ENCODE measurements at places on chromosomes 12 and 14.
A peak's percentile ranks its signal among the peaks of the same experiment; 100 is the strongest.

- no peak for DNase-seq
These were observed 50.9 kb upstream of the CCT2 start for GRCh38 chr12:69534389-69534822.

GRCh38 chr14:92004062-92004461, 35.8 kb downstream of the TRIP11 start:
- no peak for DNase-seq

- DNase-seq: no peak
These were observed 19.1 kb upstream of the DNAH10 start for GRCh38 chr12:123743002-123743401.

- no peak for DNase-seq
These were observed 15.5 kb downstream of the SLC25A29 start for GRCh38 chr14:100290607-100291304.

- peak; percentile 58 for DNase-seq
These were observed 45.0 kb upstream of the OR6J1 start for GRCh38 chr14:22689199-22689598.

GRCh38 chr12:48765753-48766162, 23.1 kb downstream of the ADCY6 start:
- peak; percentile 39 for DNase-seq

DNA sequence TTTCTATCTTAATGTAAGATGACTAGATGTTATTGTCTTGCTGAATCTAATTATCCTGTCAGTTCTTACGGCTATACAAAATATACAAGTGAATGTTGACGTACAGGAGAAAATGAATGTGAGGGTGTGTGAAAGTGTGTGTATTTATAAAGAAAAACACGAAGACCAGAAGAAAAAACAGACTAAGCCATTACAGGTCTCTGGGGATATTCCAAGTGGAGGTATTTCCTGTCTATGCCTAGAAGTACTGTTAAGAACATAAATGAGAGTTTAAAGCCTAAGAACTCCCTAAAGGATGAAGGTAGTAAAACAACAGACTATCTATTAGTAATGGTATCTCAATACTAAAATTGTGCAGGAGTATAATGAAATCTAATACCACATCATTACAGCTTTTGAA, 7.6 kb downstream of the MDM1 start:
- DNase-seq: no peak

- no peak for DNase-seq
These were observed 908.6 kb upstream of the MDGA2 start for GRCh38 chr14:48584031-48584430.

GRCh38 chr12:105355752-105356151, 25.3 kb downstream of the C12orf75 start:
- DNase-seq: no peak

DNA sequence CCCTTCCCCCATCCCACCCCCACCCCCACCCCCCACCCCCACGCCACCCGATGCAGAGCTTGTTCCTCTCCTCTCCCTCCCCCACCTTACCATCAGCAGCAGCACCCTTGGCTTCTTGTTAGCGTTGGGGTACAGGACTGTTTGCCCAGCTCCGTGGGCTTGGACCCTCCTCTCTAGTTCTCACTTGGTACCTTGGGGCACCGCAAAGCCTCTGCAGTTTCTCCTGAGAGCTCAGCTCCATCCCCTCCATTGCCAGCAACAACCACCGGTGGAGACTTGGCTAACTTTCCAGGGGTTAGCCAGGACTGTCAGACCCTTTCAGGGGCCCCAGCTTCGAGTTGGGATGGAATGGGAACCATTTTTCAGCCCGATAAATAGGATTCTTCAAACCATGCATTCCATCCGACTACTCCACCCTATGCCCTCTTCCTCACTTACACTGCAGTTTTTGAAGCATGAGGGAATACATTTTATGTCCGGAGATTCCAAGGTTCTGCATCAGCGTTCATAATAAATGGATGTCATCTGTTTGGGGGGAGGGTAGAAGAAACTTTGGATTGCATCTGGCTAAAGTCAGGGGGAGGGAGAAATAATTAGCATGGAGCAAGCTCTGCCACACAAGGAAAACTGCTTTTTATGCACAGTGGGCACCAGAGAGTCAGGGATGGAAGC, 1.1 kb downstream of the SCN8A start:
- no peak for DNase-seq

DNA sequence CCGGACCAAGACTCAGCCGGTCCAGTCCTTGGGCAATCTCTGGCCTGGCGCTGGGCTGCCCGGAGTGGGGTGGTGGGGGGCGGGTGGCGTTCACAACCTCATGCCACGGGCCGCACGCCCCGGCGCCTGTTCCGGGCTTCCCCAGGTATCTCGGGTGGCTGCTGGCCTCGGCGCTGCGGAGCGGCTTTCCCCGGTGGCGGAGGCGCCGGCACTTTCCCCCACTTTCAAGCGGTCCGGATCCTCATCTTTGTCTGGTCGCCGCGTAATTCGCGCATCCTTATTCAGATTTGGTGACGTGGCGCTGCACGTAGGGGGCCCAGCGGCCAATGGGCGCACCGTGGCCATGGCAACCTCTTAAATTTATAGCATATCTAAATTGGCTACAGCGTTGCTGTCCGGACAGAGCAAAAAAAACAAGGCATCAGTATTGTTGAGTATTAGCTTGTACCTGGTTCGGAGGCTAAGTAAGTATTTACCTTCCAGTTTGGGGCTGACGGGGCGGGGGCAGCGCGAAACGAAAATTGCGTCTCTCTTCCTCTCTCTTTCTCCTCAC, at the start of gene LHX5:
TSS of gene LHX5 (minus strand) at position 253 of the 553 bp plus-strand sequence. CDS start 373 bp downstream, outside the sequence.
- no peak for DNase-seq

- DNase-seq: no peak
These were observed 48.2 kb upstream of the FRMD6 start for GRCh38 chr14:51603495-51603894.

DNA sequence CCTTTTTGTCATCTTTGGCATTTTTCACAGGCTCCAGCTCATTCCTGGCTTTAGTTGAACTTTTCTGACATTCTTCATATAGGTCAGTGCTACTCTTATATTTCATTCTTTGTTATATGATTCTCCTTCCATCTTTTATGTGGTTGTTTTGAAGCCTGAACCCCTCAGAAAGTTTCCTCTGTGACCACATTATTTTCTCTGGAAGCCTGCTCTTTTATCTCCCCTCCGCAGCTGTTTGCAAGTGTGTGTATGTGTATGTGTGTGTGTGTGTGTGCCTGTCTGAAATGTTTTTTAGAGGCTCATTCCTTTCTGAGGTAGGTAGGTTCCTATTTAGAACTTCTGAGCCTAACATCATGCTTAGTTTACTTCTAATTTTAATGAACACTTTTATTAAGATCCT, 47.6 kb downstream of the ANO4 start:
- no peak for DNase-seq

GRCh38 chr12:101859664-101860607, 17.4 kb upstream of the DRAM1 start:
- no peak for DNase-seq

DNA sequence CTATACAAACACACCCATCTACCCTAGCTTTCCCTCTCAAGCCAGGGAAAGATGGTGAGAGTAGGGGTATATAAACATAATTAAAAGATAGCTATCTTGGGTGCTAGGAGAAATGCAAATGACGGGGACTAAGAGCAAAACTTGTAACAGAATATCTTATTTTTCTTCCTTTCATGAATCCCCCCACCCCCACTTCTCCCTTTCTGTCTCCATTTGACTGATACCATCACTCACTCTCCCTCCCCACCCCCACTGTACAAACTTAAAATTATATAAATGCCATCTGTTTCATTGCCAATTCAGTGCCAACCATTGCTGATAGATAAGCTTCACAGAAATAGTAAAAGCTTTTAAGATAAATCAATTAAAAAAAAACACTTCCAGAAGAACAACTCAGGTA, 268.6 kb downstream of the SLC6A15 start:
- DNase-seq: no peak

DNA sequence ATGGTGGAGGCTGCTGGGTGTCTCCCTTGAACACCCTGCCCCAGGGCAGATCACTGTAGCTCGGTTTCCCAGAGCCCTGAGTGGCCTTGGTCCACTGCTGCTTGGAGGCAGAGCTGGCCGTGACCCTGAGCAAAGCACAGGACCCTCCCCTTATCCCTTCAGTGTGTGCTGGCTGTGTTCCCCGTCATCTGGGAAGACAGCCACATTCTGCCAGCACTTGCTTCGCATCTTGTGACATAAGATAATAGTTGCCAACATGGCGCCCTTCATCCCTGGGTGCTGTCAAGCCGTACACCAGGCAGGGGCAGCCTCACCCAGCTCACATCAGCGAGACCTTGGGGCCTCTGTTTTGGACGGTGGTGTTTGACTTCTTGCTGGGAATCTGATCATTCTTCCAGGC, 12.1 kb upstream of the ALDH2 start:
- DNase-seq: no peak

DNA sequence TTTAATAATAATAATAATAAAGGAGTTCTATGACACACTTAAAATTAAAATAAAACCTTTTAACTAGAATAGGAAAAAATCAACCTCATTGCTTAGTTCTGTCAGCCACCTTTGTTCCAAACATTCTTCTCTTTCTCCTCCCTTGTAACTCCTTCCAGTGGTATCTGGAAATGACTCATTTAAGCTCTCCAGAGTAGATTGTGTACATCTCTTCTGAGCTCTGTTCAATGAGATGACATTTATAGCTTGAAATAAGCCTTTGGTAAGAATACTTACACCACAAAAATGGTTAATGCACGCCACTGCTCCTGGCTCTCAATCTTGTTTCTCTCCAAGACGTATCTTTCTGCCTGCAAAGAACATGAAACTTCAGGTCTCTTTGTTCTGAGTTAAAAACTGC, 70.3 kb downstream of the STAB2 start:
- DNase-seq: no peak

DNA sequence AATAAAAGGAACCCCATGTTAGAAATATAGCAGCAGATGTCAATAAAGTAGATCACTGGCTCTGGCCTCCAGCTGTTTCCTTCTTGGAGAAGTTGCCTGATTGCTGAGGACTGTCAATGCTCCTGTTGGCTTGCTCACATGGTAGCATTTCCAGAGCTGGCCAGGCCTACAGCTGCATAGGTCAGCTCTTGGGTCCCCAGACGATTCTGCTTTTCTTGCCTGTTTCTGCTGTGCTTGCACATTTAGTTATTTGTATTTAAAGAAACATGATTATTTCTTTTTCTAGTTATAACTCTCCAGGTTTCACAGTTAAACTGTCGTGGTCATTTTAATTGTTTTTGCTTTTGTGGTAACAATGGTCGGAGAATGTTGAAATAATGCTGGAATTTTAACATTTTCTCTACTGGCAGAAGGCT, 7.2 kb downstream of the NAV3 start:
- DNase-seq: no peak

- DNase-seq: no peak
These were observed 1.7 kb downstream of the PRICKLE1 start for GRCh38 chr12:42587601-42588523.

DNA sequence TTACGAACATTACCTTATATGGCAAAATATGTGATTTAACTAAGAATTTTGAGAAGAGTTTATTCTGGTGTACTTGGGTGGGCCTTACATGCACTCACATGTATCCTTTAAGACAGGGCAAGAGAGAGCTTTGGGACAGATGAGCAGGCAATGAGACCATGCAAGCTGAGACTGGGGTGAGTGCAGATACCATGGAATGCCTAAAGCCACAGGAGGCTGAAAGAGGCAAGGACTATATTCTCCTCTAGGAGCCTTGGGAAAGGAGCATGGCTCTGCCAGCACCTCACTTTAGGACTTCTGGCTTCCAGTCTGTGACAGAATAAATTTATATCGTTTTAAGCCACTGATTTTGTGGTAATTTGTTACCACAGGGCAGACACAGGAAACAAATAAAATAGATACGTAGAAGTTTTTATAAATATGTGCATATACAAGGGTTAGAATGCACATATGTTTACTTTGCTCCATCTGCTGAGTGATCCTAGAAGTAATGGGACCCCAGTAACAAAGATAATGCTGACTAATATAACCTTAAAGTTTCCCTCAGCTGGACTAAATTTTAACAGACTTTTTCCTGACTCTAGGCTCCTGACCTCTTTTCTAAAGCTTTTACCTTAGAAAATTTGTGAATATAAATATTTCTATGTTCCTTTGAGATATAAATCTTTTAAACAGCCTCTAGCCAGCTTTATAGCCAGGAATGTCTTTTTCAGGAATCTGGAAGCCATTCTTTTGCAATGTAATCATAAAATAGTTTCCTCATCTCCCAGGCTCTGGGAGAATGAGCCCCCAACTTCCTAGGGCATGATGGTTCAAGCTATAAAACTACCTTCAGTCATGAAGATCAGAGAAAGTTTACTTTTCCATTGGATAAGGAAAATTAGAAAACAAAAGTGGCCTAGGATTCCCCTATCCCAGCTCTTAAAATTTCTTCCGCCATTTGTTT, 216.8 kb downstream of the PPFIA2 start:
- DNase-seq: no peak

DNA sequence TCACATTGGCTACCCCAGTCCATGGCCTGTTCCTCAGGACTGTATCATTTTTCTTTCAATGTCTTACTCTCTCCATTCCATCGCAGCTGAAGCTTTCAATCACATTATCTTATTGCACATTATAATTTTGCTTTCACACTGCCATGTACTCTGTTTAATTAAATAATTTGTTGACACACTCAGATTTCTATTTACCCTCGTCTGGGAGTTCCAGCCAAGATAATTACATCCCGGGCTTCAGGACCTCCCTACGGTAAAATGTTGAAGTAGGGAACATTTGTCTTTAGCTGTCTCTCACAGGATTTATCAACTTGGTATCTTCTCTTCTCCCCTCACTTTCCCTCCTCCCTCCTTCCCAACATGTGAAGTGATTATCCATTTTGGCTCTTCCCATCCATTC, 177.2 kb upstream of the RASSF8 start:
- DNase-seq: no peak

DNA sequence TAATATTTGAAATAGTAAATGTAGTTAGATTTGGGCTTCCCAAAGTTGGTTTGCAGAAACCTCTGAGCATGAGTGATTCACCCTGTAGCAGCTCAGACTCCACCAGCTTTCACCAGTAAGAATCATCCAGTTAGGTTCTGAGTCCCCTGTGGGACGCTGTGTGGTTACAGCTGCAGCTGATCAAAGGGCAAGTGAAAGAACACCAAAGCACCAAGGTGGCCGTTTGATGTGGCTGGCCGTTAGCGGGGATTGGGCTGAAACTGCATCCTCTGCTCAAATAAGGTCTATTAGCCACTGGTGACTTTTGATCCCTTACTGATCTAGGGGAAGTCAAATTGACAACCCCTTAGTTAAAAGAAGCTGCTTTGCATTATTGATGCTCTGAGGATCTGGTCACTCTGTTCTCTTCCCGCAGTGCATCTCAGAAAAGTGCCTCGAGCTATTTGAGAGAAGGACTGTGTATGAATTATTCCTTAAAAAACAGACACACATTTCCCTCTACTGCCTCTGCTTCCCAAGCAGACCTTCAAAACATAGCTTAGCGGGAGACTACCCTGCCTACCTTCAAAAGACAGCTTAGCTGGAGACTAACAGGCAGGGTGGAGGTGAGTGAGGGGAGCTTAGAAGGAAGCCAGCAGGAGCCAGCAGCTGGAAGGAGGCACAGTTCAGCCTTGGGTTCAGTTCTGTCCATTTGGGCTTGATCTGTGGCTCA, 3.7 kb downstream of the ABHD12B start:
- no peak for DNase-seq
